ENCODE measurements at places on chromosomes 2 and 18.
A peak's percentile ranks its signal among the peaks of the same experiment; 100 is the strongest.

- peak; percentile 30 for DNase-seq
These were observed 18.6 kb downstream of the LYPD1 start for GRCh38 chr2:132651115-132652045.

DNA sequence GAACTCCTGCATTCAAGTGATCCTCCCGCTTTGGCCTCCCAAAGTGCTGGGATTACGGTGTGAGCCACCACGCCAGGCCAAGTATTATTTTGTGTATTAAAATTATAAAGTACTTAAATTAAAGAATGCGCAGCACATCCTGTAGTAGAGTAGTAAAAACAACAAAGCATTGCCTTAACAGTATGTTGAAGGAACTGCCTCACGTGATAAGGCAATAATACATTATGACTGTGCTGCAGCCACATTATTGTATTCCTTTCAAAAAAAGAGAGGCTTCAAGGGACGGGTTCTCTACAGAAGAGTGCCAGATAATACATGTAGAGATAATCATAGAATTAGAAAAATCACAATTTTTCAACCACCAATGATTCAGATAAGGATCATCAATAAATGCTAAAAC is 33.7 kb downstream of the C2orf76 start:
- no peak for DNase-seq

DNA sequence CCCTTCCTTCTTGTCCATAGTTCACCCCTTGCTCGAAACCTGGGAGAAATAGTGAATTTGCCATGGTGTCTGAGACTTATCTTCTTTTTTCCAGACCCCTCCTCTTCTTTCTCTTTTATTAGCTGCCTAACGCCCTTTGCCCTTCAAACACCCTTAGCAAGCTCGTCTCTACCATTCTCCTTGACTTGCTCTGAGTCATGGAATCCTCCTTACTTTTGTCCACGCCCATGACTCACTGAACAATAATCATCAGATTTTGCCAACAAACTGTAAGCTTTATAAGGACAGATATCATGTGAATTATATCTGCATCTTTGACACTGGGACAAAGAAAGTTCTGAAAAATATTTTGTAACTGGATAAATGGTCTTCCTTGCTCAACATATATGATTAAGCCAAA is 67.1 kb upstream of the CNTNAP5 start:
- no peak for DNase-seq

GRCh38 chr2:237181844-237182243 is 96.2 kb downstream of the COPS8 start:
- DNase-seq = peak; percentile 91

DNA sequence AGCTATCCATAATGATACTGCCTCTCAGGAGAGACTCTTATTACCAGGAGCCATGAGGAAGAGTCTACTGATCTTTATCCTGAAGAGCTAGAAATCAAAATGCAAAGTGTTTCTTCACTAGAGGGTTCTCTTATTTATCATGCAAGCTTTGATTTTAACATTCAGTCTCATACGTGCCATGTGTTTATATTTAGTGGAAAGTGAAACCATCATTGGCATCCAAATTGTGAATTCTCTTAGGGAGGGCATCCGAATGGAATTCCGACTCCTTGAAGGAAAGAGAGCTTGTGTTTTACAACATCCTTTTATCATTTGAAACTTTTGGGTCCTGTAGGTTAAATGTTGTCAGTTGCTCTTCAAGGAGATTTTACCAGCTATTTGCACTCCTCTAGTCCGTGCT is 170.4 kb upstream of the SESTD1 start:
- peak; percentile 38 for DNase-seq

GRCh38 chr2:45905632-45905958 is 254.1 kb downstream of the PRKCE start:
- no peak for DNase-seq

- no peak for DNase-seq
These were observed 317.6 kb upstream of the REG3G start for GRCh38 chr2:78707776-78708386.

DNA sequence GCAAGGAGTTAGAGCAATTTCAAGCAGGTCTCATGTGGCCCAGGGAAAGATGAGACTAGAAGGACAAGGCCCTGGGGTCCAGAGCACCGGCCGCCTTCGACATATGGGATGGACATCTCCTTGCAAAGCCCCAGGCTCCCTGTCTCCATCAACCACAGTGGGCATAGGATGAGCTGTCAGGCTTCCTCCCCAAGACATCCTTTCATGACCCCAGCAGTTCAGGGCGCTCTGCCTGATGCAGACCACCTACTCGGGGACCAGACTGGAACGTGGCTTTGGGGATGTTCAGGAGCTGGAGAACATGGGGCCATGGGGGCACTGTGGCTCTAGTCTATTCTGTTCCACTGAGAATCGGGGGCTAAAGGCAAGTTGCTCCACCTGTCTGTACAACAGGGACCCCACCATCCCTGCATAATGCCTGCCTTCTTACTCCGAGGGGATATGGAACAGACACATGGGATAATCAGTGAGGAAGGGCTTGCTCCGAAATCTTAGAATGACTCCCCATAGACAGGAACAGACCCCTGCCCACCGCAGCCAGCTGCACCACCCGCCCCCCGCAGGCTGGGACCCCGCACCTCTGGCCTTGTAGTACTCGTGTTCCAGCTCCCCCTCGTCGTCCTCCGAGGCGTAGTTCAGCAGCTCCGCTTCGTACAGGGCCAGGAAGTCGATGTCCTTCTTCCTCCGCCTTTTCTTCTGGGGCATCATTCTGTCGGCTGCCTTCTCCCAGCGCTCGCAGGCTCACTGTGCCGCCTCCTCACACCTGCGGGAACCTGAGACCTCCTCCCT is 500 bp downstream of the LOXHD1 start:
- DNase-seq = no peak

GRCh38 chr2:54092940-54093339 is 22.5 kb upstream of the ACYP2 start:
- no peak for DNase-seq

DNA sequence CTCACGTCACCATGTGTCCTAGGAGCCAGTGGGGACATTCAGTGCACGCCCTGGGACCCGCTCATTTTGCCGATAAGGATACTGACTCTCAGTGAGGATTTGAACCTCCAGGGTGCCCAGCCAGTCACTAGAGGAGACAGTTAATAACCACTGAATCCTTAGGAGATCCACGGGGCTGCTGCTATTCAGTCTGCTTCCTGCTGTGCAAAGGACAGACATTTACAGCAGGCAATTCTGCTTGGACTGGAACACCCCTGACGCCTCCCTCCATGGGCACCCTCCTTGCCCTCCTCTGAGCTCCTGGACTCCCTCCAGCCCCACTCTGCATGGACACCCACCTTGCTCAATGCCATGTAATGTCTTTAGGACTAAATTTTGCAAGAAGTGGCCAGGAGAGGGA is 265.5 kb downstream of the EIPR1 start:
- no peak for DNase-seq

GRCh38 chr2:45777996-45778719 is 126.7 kb downstream of the PRKCE start:
- no peak for DNase-seq

GRCh38 chr2:78260861-78261260 is 738.7 kb upstream of the LRRTM4 start:
- DNase-seq = no peak

DNA sequence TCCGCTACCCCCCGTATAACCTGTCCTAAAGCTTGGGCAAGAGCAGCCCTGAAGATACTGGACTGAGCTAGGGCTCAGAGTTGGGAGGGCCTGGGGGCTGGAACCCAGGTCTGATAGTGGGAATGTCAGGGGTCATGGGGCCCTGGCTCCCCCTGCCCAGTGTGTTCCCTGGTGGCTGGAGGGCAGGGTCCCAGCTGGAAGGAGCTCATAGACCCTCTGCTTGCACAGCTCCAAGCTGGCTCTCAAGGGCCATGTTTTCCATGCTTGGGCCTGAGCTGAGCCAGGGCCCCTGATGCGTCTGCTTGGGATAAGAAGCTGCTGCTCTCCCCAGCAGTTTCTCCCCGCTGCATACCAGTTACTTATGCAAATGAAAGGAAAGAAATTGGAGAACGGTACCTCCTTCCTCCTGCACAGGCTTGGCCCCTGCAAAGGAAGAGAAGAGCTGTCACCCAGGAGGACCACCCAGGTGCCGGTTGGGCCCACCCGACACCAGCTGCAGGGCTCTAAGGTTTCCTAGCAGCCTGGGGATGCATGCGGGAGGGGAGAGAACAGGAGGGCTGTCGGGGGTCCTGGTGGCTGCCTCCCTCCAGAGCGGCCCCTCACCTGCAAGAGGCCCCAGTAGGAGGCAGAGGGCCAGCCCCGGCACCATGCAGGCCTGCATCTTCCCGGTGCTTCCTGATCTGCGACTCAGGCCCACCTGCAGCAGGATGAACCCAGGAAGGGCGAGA is 628 bp downstream of the OTOS start:
- DNase-seq = no peak

DNA sequence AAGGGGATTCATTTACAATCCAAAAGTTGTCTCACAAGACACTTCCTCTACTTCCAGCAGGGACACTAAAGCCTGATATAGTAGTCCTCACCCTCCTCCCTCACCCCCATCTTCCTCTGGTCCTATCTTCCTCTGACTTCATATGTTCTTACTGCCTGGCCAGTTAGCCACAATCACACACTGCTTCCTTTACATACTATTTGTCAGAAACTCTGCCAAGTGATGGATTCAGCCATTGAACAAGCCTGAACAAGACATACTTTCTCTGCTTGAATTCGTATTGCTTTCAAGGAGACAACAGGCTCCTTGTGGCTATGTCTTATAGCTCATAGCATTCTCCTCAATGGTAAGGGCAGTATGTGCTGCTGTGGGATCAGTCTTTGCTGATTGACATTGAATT is 672.2 kb downstream of the BCL11A start:
- DNase-seq = no peak

DNA sequence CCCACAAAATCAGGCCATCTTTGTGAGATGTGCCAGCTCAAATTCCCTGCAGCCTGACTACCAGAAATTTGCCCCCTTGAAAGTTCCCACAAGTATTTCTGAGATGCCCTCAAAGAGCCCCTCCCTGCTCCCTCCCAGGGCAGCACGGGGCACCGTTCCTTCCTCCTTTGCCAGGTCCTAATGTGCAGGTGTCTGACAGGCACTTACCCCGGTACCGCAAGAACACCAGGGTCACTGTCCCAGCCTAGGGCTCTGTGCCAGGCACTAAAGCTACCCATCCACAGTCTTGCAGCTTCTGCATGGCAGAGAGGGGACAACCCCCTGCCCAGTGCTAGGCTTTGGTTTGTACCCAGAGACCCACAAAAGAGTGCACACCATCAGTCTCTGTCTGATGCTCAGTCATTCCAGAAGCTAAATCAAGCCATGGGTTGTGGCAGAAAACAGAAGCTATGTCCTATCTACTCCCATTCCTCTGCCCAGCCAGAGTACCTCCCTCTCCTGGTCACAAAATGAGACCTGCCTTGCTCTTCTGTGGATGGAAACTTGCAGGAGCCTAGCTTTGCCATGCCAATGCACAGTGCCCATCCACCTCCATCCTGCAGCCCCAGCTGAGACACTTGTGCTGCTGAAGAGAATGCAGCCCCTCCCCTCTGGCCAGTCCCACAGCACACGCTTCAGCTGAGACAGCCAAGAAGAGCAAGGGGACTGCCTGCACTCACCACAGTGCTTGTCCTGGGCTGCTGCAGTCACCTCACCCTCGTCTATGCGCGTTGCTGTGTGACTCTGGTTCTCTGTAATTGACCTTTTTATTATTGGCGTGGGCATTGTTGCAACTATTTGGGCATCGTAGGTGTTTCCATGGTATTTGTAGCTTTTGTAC is 48.7 kb downstream of the INPP5D start:
- DNase-seq = no peak

- no peak for DNase-seq
These were observed 95.6 kb downstream of the TWIST2 start for GRCh38 chr2:238943338-238944067.

GRCh38 chr2:101884423-101884822 is 107.3 kb upstream of the IL1R2 start:
- no peak for DNase-seq

DNA sequence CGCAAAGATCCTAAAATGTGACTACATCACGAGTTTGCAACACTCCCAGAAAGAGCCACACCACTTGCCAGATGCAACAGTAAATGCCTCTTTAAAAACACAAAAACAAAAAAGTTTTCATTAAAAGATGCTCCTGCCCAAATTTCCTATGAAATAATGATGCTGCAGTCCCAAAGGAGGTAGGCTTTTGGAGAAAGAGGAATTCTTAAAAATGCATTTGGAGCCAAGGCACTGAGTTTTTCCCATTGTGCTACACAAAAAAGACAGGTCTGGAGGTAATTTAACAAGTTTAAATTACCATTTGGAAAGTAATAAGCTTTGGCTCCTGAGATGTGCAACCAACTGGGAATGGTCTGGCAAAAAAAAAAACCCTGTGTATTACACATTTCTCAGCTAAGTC is 145.0 kb downstream of the PID1 start:
- DNase-seq = no peak

- no peak for DNase-seq
These were observed 24.8 kb upstream of the EFEMP1 start for GRCh38 chr2:55948176-55948923.

DNA sequence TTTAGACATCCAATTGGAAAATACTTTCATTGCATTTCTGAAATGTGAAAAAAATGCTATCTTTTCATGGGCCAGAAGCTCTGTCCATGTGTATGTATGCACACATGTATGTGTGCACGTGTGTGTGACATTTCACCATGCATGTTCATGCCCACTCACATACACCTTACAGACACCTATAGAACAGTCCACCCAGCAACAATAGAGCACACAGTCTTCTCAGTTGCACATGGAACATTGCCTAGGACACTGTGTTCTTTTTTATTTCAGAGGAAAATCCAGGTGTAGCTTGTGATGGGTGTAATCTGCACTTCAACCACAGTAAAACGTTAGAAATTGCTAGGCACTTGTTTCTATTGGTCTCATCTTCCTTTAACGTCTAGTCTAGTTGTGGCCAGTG is 114.8 kb upstream of the RGPD4 start:
- DNase-seq = no peak

- DNase-seq = no peak
These were observed 270.1 kb downstream of the ETAA1 start for GRCh38 chr2:67667054-67667908.

GRCh38 chr2:33435518-33435917 is 40.9 kb upstream of the RASGRP3 start:
- no peak for DNase-seq

DNA sequence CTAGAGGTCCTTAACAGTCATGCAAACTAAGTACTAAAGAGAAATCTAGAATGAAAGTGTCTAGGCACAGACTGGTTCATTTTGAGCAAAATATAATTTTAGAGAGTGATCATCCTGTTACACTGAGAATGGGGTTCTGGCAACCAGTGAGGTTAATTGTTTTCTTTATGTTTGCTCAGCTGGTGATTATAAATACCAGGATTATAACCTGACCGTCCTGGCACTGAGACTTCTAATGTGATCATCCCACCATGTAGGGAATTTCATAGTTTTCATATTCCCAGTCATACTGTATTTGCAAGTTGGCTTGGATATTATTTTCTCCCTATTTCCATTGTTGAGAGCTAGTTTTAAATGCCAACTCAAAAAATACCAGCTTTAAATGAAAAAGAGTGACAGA is 852.5 kb upstream of the LRATD1 start:
- DNase-seq = no peak

DNA sequence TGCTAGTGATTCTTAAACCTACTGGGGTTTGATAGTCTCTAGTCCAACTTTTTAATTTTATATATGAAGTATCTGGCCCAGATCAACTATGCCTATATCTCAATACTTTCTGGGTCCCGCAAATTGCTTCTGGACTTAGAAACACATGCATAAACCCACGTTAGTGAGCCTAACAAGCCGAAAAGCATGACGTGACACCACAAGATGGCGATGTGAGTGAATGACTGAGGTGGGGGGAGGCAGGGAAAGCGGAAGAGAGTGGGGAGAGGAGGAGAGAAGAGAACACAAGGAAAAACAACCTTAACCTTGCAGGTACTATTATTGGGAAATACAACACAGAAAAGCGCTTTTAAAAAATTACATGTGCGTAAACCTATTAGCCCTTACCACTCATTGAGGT is 13.8 kb downstream of the PDIA6 start:
- no peak for DNase-seq
